ENCODE measurements at places on chromosomes 5 and 9.
A peak's percentile ranks its signal among the peaks of the same experiment; 100 is the strongest.

DNA sequence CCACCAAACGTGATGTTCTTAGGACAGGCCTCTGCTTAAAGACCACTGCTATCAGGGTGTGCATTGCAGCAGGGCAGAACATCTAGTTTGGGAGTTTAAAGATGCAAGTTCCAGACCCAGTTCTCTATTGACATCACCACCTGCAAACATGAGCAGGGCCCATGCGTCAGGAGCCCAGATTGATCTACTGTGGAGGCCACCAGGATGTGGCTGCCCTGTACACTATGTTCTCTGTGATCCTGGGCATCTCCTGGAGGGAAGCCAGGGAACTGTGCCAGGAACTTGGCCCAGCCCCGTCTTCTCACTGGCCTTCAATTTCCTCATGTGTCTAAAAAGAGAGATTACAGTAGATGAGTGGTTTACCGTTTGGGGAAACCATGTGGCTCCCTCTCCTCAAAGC lies 87.1 kb downstream of the PDE6A start:
- DNase-seq = no peak

DNA sequence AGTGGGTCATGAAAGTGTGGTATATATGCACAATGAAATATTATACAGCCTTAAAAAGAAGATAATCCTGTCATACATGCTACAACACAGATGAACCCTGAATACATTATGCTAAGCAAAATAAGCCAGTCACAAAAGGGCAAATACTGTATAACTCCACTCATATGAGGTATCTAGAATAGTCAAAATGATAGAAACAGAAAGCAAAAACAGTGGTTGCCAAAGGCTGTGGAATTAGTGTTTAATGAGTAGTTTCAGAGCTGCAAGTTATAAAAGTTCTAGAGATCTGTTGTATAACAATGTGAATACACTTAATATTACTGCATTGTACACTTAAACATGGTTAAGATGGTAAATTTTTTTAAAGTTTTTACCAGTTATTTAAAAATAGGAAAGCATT lies 135.0 kb downstream of the OXCT1 start:
- no peak for DNase-seq

DNA sequence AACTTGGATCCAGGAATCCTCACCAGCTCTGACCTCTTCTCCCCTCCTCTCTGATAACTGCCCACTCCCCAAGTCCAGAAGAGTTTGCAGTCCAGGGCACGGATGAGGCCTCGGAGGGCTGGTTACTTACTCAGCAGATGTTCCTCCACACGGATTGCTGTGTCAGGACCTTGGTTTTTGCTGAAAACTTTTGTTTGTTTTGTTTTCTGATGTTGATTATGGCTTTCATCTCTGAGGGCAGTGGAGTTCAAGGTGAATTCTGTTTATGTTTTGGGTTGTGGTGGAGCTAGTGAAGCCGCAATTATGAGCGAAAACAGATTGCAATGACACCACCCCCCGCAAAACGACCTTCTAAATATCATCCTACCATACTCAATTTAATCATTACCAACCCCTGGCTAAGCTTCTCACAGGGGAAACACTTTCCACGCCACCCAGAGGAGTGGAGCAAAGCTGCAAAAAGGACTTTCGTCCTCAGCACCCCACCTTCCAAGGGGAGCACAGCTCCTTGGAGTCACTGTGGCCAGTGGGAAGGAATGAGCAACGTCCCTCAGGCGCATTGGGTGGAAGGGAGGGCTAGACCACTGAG lies 92.7 kb upstream of the SAP30L start:
- no peak for DNase-seq

GRCh38 chr5:145629047-145629446 lies 206.1 kb downstream of the PRELID2 start:
- no peak for DNase-seq

- peak; percentile 48 for DNase-seq
Measured at GRCh38 chr9:83937861-83938455, 16.7 kb upstream of the KIF27 start.

DNA sequence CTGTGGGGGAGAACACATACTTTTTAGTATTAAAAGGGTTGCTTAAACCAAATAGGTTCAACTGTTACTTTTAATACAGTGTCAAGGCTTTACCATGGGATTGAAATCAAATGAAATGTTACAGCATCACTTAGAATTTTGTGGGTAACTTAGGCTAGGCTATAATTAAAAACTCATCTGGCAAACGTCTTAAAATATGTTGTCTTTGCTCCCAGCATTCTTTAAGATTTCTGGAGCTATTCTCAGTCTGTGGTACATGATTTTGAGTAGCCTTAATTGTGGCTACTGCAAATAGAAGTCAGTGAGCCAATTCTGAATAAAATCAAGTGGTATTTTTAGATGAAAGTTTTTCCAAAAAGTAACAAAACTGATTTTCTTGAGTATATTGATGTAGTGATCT lies 30.7 kb downstream of the UHRF2 start:
- no peak for DNase-seq

DNA sequence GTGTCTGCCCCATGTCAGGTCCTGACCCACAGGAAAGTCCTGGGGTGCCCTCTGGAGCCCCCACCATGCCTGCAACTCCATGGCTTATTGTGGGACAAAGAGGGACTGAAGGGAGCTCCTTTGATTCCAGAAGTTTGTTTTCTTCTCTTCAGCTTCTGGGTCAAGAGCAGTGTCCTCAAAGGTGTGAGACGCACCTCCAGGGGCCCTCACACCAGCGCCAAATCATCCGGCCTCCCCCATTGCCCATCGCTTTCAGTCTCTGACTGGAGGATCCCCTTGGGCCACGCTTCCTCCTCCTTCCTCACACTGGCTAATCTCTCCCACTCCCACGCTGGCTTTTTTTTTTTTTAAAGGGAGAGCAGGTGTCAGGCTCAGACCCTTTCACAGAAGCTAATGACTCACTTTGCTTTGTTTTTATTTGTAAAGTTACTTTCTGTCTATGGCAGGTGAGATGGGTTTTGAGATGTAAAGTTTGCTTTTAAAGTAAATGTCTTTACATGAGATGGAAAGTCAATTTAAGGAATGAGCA lies 16.7 kb downstream of the CDHR2 start:
- no peak for DNase-seq

GRCh38 chr9:94110821-94111252 lies 26.6 kb downstream of the PTPDC1 start:
- no peak for DNase-seq

DNA sequence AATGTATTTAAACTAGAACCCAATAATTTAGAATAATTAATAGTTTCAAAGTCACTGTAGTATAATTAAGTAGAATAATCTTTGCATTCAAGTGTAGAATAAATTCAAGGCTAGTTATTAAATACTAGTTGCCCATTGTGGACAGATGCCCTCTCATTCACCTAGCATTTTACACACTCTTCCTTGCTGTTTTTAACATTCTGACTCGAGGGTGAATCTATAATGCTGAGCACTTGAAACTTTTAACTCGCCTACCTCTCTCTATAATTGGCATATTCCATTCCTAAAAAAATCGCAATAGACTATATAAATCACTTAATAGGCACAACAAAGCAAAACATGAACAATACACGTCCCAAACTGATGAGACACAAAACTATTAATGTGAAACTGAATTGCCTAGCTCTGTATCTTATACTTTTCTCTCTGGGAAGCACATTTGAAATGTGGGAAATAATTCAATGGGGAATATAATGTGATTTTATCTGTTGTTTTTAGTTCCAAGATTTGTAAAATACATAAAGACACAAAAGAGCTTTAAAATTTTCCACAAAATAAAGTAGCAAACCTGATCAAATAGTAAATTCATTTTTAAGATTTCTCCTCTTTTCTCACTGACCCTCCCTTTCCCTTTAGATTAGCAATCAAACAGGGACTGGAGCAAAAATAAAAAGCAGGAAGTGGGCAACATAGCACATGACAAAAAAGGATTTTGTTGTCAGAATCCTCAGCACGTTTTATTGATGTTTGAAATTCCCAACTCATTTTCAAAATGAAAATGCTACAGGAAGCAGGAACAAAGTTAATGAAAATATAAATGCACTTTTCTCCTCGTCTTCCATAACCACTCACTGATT lies 295.6 kb downstream of the PDE4D start:
- DNase-seq = no peak

- no peak for DNase-seq
Measured at GRCh38 chr9:115922444-115922843, 231.1 kb upstream of the PAPPA start.

GRCh38 chr5:145350513-145350912 lies 484.6 kb downstream of the PRELID2 start:
- no peak for DNase-seq

- DNase-seq = no peak
Measured at GRCh38 chr5:115246361-115246991, 16.2 kb downstream of the PGGT1B start.

DNA sequence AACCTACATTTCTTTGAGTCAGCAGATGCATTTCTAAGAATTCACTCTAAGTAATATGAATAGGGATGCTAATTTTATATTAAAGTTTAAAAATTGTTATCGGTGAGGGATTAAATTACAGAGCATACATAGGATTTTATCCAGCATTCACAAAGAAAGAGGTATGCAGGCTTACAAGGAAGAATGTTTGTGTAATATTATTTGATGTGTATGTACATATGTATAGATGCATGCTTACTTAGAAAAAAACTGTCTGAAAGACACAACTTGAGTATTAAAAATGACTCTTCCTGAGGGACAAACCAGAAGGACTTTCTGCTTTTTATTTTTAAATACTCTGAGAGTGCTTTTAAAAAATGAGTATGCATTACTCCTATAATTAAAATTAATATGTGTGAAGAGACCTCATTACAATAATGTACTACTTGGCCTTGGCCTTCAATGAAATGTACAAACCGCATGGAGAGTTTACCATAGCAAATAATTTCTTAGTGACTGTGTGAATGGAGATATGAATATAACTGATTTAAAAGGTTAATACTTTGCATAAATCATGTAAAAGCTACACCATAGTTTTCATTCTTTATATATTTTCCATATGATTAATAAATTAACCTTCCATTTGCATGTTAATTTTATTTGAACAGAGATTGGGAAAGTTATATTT lies 77.0 kb downstream of the GDA start:
- no peak for DNase-seq

DNA sequence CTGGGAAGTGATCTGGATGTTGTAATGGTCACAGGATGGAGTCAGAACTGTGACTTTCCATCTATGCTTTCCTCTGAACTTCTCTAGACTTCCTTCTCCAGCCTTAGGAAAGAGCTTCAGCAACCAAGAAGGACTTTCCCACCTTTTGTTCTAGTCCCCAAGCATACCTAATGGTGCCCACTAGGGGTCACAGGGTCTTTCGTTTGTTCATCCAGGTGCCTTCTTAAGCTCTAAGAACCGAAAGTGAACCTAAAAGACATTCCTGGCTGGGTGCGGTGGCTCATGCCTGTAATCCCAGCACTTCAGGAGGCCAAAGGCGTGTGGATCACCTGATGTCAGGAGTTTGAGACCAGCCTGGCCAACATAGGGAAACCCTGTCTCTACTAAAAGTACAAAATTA lies 1.8 kb upstream of the WNT8A start:
- no peak for DNase-seq

Measured in NCI-H2171 (cell line).